Thymus (tissue), 14 donors: ENCODE measurements at places on chromosomes 2 and 18.
A peak's percentile ranks its signal among the peaks of the same experiment; 100 is the strongest.

DNA sequence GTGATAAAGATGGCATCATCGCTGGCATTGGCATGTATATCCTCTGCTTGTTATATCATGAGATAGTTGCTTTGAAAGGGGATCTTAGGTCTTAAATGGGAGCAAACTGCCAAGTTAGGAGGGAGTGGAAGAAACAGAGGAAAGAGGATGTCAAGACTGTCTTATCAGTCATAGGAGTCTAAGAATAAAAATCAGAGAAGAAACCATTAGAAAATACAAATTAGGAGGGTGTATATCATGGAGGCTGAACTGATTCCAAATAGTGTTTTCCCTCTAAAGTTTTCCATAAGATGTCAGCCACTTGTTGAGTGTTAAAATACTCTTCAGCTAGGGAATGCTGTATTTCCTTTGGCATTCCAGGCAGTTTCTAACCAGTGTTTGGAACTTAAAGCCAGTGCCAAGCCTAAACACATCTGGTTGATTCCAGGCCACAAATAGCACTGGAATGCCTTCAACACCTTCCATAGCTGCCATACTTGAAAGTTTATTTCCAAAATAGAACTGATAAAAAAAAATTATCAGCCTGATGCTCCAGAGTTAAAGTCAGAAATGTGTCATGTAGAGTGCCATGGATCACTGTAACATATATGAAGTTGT is 129.4 kb downstream of the ZEB2 start:
- H3K4me1 ChIP-seq, result no peaks in the 10 kb centered on the region
- H3K4me3 ChIP-seq, result no peak overlapping the region
- no peaks in the 10 kb centered on the region for H3K27me3 ChIP-seq
- no peak for DNase-seq
- H3K27ac ChIP-seq, result no peak overlapping the region

DNA sequence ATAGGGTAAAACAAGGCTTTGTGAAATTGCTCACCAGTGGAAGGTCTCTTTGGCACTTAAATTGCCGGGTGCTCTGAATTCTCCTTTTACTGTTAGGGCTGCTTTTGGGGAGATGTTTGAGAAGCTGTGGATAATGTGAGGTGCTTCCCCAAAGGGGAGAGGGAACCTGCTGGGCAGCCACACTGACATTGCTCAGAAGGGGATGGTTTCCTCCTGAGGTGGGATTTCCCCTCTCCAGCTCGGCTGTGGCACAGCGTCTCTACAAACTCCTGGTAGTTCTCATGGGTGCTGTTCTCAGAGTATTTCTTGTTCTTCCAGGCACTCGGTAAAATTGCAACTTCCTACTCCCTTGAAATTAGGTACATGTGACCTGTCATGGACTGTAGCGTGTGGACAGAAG is 124.2 kb downstream of the LPIN1 start:
- H3K4me3 ChIP-seq, result no peak overlapping the region
- no peaks in the 10 kb centered on the region for H3K36me3 ChIP-seq
- no peaks in the 10 kb centered on the region for H3K27me3 ChIP-seq
- no peak for DNase-seq
- H3K27ac ChIP-seq, result no peak overlapping the region
- peaks cover 3% of the 10 kb centered on the region for H3K4me1 ChIP-seq

DNA sequence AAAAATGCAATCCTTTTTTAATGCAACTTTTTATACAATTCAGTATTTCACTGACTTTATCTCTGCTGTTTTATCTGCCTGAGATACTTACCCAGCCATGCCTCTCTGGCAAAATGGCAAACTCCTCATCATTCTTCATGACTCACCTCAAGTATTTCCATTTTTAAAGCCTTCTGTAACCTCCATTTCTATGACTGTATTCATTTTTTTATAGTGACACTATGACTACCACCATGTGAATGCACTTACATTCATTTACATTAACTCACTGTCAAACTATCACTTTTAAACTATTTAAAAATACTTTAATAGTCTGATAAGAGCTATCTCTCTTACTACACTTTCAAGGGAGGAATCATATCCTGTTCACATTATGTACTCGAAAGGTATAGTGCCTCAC is 99.4 kb upstream of the SCN7A start:
- no peak overlapping the region for H3K4me3 ChIP-seq
- no peaks in the 10 kb centered on the region for H3K4me1 ChIP-seq
- H3K36me3 ChIP-seq, result no peaks in the 10 kb centered on the region
- no peaks in the 10 kb centered on the region for H3K27me3 ChIP-seq
- H3K27ac ChIP-seq, result no peak overlapping the region

GRCh38 chr2:189501487-189501886 is 60.2 kb downstream of the WDR75 start:
- DNase-seq, result no peak
- no peaks in the 10 kb centered on the region for H3K27me3 ChIP-seq
- H3K36me3 ChIP-seq, result no peaks in the 10 kb centered on the region
- no peak overlapping the region for H3K4me3 ChIP-seq
- H3K27ac ChIP-seq, result no peak overlapping the region
- H3K4me1 ChIP-seq, result no peaks in the 10 kb centered on the region

DNA sequence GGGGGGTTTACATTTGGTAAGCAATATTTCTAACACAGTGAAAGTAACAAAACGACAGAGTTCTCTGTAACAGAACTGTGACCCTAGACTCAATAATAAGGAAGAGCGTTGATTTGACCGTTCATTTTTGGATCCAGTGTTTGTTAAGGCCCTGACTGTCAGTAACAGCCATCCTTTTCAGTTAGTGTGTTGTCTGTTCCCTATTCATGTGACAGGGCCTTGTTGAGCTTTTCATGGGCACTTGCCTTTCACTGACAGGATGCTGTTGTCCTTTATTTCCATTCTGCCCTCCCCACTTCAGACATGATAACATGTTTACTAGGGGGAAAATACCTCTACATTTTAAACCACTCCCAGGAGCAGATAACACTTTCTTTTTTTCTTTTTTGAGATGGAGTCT is 45.8 kb downstream of the MAP4K4 start:
- H3K27me3 ChIP-seq, result no peaks in the 10 kb centered on the region
- no peaks in the 10 kb centered on the region for H3K36me3 ChIP-seq
- H3K4me3 ChIP-seq, result no peak overlapping the region
- no peak for DNase-seq

GRCh38 chr2:98771264-98771663 is 40.3 kb upstream of the MGAT4A start:
- H3K4me1 ChIP-seq, result peaks cover 23% of the 10 kb centered on the region
- H3K4me3 ChIP-seq, result peak overlapping the region; percentile 45
- no peak for DNase-seq
- peak overlapping the region; percentile 91 for H3K27ac ChIP-seq

DNA sequence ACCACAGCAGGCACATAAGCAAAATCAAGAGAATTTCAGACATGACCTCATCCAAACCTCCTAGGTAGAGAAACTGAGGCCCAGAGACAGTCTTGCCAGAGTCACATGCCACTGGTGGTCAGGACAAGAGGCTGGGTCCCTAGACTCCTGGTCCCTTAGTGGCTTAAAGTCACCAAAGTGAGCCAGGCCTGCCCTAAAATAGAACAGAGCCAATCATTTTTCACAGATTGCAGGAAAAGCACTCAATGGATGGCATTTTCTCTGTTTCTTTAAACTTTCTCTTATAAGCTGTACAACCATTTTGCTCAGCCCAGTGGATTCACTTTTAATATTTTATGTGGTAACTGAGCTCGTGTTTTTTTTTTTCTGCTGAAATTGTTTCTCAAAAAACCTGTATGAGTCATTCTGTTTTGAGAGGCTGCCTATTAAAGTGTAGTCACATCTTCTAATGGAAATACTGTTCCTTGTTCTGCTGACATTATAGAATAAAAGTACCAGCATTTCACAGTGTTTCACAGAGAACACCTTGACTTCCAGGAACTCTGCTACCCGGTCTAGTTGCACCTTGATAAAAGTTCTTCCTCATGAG is 29.6 kb downstream of the STEAP3 start:
- no peaks in the 10 kb centered on the region for H3K27me3 ChIP-seq
- no peak overlapping the region for H3K4me3 ChIP-seq
- H3K36me3 ChIP-seq, result no peaks in the 10 kb centered on the region
- H3K4me1 ChIP-seq, result no peaks in the 10 kb centered on the region

DNA sequence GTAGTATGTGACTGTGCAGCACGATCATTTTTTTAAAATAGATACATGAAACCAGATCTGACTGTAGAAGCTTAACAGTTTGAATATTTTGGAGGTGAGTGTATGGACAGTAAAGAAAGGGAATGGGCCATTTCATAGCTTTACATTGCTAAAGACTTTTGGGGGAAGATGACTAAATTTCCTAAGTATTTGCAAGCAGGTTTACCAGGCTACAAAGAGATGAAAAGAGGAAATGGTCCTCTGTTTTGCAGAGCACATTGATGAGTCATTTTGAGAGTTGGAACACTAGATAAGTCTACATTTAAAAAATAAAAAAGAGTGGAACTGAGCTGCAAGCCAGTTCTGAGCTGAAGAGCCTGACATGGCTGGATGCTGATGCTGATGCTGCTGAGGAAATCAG is 115.7 kb upstream of the LRATD1 start:
- no peak overlapping the region for H3K4me3 ChIP-seq
- no peak overlapping the region for H3K27ac ChIP-seq
- no peaks in the 10 kb centered on the region for H3K4me1 ChIP-seq
- no peak for DNase-seq
- H3K36me3 ChIP-seq, result no peaks in the 10 kb centered on the region

DNA sequence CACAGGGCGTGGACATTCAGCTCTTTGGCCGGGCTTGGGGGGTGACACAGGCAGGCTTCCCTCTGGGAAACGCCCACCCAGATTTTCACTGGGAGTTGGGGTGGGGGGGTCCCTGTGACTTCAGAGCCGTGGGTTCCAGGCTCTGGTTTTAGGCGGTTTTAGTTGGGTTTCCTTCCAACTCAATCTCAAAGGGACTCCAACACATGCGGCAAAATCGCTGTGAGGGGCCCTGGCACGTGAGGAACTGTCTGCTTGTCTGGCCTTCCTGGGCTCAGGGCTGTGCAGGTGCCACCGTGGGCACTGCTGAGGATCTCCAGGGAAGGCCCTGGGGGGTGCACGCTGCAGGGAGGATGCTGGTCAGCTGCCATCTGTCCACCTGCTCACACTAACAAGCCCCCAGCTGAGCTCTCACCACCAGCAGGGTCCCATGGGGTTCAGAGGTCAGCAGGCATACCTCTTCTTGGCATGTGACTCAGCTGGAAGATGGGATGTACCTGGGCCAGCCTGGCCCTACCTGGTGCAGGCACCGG is 11.7 kb downstream of the HS6ST1 start:
- no peak for DNase-seq
- no peak overlapping the region for H3K27ac ChIP-seq
- peaks cover 32% of the 10 kb centered on the region for H3K36me3 ChIP-seq

DNA sequence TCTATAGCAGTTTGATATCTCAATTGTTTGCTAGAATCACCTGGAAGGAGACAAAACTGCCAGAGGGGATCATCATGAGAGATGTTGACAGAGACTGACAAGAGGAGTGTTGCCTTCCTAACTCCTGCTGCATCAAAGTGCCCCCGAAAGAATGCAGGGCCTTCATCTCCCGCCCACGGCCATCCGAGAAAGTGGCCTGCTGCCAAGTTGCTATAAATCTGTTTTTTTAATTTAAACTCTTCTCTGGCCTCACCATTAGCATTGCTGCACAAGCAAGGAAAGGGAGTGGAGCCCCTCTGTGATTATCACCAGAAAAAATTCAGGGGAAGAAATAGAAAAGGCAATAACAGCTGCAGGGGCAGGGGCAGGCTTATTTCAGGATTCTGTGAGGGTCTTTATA is 238.1 kb upstream of the EPHA4 start:
- no peaks in the 10 kb centered on the region for H3K36me3 ChIP-seq
- H3K4me1 ChIP-seq, result no peaks in the 10 kb centered on the region
- no peak overlapping the region for H3K4me3 ChIP-seq
- DNase-seq, result no peak
- no peaks in the 10 kb centered on the region for H3K27me3 ChIP-seq
- H3K27ac ChIP-seq, result no peak overlapping the region

DNA sequence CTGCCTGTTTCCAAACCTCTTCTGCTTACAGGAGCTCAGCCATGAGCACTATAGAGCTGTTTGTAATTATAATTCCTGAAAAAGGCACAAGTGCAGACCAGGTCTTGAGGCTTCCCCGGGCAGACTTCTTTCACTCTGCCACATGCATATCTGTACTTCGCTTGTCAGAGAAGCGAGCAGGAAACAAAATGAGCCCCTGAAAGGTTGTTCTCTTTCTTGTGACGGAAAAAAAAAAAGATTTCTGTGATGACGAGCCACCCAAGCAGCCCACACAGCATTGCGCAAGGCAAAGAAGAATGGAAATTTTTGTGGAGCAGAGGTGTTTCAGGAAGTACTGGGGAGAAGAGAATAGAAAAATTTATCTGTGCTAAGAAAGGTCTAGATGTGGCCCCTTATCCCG is 54.0 kb upstream of the LINC00305 start:
- H3K4me3 ChIP-seq, result no peak overlapping the region
- DNase-seq, result no peak
- H3K36me3 ChIP-seq, result no peaks in the 10 kb centered on the region
- H3K4me1 ChIP-seq, result no peaks in the 10 kb centered on the region
- no peaks in the 10 kb centered on the region for H3K27me3 ChIP-seq

- no peaks in the 10 kb centered on the region for H3K4me1 ChIP-seq
- H3K4me3 ChIP-seq, result no peak overlapping the region
- H3K36me3 ChIP-seq, result no peaks in the 10 kb centered on the region
- no peak for DNase-seq
Observed at GRCh38 chr18:36015629-36016028, 43.1 kb downstream of the RMP24 start.
